ENCODE measurements at places on chromosomes 4 and X.
A peak's percentile ranks its signal among the peaks of the same experiment; 100 is the strongest.

DNA sequence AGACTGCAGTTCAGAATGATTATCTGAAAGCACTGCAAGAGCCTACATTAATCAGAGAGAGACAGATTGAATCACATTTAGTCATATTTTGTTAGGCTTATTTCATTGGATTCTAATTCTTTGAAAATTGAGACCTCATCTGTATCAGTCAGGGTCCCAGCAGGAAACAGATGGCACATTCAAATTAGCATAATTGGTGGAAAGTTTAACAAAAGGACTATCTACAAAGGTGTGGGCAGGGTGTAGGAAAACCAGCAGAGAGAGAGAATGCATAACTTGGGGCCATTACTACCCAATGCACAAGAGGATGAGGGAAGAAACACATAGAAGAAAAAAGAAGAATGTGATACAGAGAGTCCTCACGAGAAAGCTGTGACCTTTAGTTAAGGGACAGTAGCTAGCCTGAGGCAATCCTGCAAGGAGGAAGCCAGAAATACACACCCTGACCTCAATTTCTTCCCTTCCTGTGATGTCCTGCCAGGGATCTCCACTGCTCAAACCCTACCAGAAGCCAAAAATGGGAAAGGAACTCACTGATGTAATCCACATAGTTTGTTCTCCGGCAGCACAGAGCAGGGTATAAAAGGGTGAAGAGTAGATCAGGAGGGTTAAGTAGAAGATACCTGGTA is 17.7 kb upstream of the XKRX start:
- no peak for DNase-seq

DNA sequence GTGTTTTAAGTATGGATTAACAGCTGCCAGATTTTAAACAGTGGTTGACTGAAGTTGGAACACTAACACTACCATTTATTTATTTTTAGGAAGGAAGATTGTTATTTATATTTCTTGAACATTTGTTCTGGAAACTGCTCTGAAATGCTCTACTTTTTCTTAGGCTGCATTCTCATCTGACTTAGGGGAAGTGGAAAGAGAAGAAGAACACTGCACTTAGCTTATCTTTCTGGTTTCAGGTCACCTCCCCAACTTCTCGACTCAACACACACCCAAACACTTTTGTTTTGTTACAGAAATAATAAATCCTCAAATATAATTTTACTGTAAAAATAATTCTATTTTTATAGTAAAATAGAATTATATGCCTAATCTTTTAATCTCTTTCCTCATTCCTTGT is 18.6 kb downstream of the BLTP1 start:
- no peak for DNase-seq

GRCh38 chrX:10597871-10598270 is 22.5 kb downstream of the MID1 start:
- DNase-seq: no peak

- DNase-seq: no peak
Measured at GRCh38 chr4:23890369-23891063, 669 bp upstream of the PPARGC1A start.

GRCh38 chr4:98555798-98556445 is 102.5 kb downstream of the TSPAN5 start:
- DNase-seq: no peak

DNA sequence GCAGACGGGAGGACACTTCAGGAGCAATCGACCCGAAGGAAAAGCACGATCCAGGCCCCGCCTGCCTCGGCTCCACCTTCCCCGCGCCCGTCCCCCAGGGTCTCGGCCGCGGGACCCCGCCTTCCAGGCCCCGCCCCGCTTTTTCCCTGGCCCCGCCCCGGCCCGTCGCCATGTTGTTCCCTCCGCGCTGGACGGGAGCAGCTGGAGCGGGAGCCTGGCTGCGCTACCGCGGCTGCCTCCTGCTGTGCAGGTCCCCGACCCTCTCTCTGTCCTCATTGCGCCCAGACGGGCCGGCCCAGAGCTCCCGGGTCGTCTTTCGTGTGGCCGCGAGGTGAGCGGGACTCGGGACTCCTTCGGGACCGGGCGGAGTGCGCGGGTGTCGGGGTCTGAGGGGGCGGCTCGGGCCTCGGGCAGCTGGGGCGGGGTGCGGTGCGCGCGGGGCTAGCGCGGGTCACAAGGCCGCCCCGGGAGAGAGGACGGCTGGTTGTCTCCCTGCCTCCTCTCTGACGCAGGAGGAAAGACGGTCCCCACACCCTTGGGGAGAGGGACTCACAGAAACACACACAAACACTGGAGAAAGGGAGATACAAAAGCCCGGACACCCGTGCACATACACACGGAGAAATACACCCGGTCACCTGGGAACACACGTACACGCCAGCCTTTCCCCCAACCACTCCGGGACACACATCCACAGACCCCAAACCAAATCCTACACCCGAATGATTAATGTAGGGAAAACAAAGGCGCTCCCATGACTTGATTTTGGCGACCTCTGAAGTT is at the start of gene RAB9A:
RAB9A (plus strand) TSS at position 171 of the 783 bp plus-strand sequence. CDS start 19,619 bp downstream, outside the sequence.
- DNase-seq: peak; percentile 84

DNA sequence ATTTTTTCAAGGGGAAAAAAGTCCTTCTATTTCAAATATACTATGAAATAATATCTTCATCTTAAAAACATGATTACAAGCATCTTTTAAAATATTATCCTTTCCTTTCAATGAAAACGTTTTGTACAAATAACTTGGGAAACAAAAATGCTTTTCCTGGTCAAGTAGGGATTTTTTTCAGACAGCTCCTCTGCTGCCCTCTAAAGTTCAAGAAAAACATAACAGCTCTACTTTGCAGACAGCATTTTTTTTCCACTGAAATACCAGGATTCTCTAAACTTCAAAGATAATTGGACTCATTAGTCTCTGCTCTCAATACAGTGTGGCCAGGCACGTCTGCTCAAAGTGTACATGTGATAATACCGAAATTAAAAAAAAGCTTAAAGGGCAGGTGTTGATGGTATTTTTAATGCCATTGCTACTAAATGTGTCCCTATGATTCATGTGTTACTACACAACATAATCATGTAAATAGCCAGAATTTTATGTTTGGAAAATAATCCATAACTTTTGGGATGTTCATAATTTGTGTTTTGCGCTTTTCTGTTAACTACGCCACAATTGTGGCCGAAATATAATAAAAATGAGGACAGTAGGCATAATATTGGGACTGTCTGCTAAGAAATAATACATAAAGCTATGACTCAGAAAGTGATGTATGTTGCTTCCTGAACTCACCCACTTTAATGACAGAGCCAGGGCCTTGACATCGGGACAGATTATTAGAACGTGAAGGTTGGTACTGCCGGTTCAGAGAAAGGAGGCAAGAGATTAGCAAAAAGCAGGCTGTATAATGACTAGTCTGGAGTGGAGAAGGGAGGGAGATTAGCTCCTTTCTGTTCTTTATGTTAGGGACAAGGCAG is 478.9 kb downstream of the KCNIP4 start:
- no peak for DNase-seq

DNA sequence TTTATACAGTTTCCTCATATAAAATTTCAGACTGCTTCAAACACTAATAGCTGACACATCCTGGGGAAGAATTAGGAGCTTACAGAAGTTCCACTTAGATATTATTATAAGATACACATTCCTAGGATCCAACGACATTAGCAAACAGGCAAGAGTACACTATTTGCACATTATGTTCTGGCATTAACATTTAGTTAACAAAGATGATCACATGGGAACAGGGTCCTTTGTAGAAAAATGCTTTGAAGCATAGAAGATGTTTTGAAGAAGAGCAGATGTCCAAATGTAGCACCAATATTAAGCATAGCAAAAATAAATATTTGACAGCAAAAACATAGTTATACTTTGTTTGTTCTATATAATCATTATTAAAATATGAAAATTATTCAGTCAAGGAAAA is 52.1 kb downstream of the BTC start:
- DNase-seq: no peak

DNA sequence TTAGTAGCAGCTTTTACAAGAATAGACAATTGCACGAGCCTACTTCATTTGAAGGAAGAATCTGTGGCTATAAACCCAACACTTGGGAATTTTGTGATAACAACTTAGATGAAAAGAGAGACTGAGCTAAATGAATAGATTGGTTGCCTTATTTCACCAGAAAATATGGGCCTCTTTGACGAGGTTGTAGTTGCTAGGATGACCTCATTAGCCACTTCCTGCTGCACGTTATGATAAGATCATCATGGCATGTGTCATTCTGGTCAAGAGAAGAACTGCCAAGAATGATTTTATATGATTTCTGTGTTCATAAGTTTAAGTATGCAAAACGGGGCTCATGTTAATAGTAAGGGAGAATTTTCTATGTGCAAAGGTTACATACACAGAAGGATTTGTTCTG is 321.9 kb upstream of the GIMD1 start:
- no peak for DNase-seq

DNA sequence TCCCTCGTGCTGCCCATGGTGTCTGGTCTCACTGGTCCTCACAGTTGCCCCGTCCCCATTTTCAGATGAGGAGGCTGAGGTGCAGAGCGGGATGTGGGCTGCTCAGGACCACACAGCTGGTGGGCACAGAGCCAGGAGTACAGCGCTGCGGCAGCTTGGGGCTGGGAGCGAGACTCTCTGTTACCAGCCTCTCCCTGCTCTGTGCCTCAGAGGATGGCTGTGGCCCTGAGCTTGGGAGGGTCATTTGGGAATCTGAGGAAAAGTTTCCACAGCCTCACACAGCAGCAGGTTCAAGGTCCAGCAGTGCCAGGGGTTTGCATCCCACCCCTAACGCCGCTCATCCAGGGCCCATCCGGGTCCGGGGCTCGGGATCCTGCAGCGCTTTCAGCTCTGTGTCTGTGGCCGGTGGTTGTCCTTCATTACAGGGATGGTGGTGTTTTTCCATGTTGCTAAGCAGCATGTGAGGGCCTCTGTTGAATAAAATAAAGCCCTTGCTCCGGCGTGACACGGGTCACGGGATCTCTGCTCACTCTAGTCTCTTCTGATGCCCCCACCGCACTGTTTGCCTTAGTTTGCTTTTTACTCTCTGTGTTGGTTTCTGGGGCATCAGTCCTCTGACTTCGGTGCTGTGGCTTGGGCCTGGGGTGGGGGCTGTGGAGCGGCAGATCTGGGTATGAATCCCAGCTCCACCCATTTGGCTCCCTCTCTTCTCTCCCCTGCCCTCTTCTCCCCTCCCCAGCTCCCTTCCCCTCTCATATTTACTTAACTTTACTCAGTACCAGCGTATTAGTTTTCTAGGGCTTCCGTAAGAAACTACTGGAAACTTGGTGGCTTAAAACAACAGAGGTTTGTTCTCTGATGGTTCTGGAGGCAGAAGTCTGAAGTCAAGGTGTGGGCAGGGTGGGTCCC is 6.5 kb downstream of the WFS1 start:
- DNase-seq: no peak

- DNase-seq: no peak
Measured at GRCh38 chrX:10513974-10514373, 106.4 kb downstream of the MID1 start.

- DNase-seq: no peak
Measured at GRCh38 chr4:153115322-153116290, 88.6 kb upstream of the TRIM2 start.

GRCh38 chr4:79042079-79042674 is 102.9 kb upstream of the PAQR3 start:
- DNase-seq: no peak

DNA sequence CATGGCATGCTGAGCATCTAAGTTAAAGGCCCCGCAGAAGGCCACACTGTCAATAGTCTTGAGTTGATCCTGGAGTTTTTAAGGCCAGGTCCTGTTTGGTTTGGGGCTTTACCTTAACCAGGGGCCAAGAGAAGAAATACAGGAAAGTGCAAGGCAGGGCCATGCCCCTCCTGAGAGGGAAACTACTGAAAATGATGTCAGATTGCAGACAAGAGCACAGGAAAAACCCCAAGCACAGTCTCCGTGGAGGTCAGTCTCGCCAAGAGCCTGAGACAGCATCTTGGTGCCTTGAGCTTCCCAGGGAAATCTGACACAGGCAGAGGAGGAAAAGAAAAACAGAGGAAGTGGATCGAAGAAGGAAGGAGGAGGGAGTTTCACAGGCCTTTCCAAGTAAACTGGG is 32.2 kb upstream of the GATB start:
- DNase-seq: no peak

DNA sequence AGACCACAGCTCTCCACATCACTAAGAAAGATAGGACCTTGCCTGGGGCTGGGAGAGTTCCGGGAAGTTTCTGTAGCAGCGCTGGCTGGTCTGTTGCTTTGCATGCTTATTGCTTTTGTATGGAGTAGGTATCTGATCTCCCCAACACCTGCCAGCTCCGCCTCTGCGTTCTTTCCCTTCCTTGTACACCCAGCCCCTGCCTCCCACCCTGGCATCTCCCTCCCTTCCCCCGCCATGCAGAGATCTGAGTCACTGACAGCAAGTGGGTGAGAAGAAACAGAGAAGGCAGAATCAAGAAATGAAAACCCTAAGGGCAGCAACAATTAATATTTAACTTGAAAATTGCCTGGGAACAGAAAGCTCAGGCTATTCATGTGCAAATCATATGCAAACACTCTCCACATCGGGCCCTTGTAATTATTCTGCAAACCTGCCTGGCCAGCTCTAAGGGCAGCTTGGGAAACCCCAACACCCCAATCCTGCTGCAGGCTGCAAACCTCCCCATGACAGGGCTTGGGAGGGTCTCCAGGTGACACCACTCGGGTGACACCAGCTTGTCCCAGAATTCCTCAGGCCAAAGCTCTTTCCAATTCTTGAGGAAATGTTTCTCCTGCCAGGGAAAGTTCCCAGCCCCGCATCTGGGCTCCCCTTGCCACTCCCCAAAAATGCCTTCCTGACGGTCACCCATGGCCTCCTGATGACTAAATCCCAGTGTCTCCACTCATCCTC is 257.2 kb downstream of the FBXW7 start:
- DNase-seq: peak; percentile 18

DNA sequence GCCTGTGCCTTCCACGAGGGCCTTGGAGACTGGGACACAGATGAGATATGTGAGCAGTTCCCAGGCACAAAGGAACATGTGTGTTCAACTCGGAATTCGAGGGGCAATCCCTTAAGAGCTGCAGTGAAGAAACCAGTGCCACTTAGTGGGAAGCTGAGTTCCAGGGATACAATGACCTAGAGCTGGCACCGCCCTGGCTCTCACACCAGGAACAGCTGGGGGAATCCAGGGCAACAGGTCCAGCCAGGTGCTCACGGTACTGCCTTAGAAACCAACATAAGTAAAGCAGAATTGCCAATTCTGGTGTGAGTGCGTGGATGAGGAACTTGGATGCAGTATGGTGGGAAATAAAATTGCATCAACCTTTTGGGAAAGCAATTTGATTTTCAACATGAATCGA is 122.9 kb downstream of the AFAP1 start:
- no peak for DNase-seq

DNA sequence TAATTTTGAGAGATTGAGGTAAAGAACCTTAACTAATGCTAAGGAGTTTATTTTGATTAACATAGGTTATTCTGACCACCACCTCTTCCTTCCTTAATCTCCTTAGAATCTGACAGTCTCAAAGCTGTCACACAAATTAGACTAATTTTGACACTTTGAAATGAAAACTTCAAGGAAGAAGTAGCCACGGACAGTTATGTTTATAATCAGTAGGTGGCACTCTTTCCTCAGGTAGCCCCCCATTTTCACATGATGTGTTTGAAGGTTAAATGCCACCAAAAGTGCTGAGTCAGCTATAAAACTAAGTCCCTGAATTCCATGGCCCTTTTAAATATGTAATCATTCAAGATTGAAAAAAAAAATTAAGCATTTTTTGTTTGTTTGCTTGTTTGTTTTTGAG is 22.4 kb downstream of the TMEM33 start:
- no peak for DNase-seq

Data from NCI-H2107 (cell line).